ENCODE measurements at places on chromosomes 12 and 14. TPM values are rescaled to one million over a fixed set of nuclear protein-coding genes. Genes with fewer than 3 reads are reported as not detected.

DNA sequence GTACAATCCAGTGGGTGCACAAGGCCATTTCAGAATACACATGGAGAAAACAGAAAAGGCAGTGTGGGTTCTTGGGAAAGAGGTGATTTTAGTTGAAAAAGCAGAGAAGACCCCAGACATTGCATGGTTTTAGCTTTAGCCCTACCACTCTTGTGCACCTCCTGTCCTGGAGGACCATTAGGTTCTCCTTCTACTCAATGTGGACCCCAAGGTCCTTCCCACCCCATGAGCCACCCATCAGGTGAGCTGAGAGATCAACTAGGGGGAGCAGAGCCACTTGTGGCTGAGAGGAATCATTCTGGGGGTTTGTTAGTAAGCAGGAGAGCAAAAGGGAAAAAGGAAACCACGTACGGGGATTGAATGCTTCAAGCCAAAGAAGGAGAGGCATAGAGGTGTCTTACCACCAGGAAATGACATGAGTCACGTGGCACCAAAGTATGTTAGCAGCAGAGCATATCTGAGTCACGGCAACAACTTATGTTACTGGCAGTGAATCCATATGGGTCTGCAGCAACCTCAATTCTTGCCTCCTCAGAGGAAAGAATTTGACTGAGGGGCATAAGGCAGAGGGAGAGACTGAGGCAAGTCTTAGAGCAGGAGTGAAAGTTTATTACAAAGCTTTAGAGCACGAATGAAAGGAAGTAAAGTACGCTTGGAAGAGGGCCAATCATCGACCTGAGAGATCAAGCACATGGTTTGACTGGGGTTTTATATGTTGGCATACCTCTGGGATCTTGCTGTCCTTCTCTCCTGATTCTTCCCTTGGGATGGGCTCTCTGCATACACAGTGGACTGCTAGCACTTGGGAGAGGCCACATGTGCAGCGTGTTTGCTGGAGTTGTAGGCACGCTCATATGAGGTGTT lies 73.9 kb downstream of the HSD17B6 start:
- H3K27ac ChIP-seq, result no peak overlapping the region
- no peaks in the 10 kb centered on the region for H3K27me3 ChIP-seq
- H3K36me3 ChIP-seq, result no peaks in the 10 kb centered on the region
- no peak for DNase-seq
- no peak overlapping the region for H3K4me3 ChIP-seq

DNA sequence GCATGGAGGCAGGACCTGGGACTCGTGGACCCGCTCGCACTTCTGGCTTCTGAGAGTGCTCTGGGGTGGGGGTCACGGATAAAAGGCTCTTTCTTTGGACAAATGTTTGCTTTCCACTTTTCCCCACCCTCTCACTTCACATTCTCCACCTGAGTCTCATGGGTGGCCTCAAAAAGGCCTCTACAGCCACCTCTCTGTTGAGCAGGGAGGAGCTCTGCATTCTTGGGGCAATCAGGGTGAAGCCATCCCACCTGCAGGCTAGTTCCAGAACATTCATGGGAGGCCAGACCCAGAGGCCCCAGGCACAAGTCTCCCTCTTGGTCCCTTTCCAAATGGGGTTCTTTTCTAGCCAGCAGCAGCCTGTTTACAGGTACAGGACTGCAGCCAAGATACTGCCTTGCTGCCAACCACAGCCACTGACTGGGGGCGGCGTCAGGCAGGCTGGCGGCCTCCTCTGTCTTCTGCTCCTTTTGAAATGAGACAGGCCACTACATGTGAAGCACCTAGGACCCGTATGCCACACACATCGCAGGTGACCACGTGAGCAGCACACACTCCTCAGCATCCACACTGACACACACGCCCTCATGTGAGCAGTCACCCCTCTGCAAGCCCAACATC lies 18.2 kb upstream of the CEBPE start:
- no peaks in the 10 kb centered on the region for H3K27me3 ChIP-seq
- no peak for DNase-seq
- H3K4me3 ChIP-seq, result no peak overlapping the region
- peaks cover 9% of the 10 kb centered on the region for H3K4me1 ChIP-seq

- no peak overlapping the region for H3K27ac ChIP-seq
- no peak for DNase-seq
- H3K36me3 ChIP-seq, result no peaks in the 10 kb centered on the region
- H3K27me3 ChIP-seq, result no peaks in the 10 kb centered on the region
- H3K4me1 ChIP-seq, result no peaks in the 10 kb centered on the region
- no peak overlapping the region for H3K4me3 ChIP-seq
Observed at GRCh38 chr12:13602172-13602571, 379.2 kb downstream of the GRIN2B start.

- H3K27me3 ChIP-seq, result no peaks in the 10 kb centered on the region
- peaks cover 29% of the 10 kb centered on the region for H3K4me1 ChIP-seq
- H3K36me3 ChIP-seq, result peaks cover 34% of the 10 kb centered on the region
- peak overlapping the region; percentile 88 for H3K27ac ChIP-seq
Observed at GRCh38 chr14:74552623-74553022, 59.1 kb downstream of the ISCA2 start.

- no peak for DNase-seq
- no peak overlapping the region for H3K27ac ChIP-seq
- H3K4me1 ChIP-seq, result no peaks in the 10 kb centered on the region
- no peak overlapping the region for H3K4me3 ChIP-seq
- H3K27me3 ChIP-seq, result no peaks in the 10 kb centered on the region
Observed at GRCh38 chr12:61367281-61367785, 892.9 kb upstream of the USP15 start.

- H3K4me3 ChIP-seq, result no peak overlapping the region
- no peaks in the 10 kb centered on the region for H3K36me3 ChIP-seq
- H3K27me3 ChIP-seq, result no peaks in the 10 kb centered on the region
- no peak overlapping the region for H3K27ac ChIP-seq
- H3K4me1 ChIP-seq, result no peaks in the 10 kb centered on the region
Observed at GRCh38 chr14:28130610-28131284, 635.8 kb upstream of the FOXG1 start.

The CLEC1A gene
- 3.7 TPM for total RNA-seq

The CHGA gene
- not detected for total RNA-seq

DNA sequence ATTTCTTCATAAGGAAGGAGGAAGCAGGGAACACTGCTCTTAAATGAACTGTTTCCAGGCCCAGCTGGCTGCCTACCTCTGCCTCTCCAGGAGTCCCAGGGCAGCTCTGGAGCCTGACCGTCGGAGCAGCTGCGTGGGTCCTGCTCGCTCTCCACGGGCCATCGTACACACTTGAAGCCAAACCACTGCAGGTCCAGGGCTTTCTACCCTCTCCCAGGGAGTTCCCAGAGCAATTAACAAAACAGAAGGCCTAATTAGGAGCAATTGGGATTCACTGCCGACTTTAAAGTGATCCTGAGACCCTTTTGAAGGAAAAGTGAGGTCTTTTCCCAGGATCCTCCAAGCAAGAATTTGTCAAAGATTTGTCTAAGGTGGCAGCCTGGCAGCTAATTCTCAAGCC lies 76.9 kb downstream of the OTX2 start:
- H3K4me1 ChIP-seq, result no peaks in the 10 kb centered on the region
- H3K27me3 ChIP-seq, result no peaks in the 10 kb centered on the region
- H3K4me3 ChIP-seq, result no peak overlapping the region
- H3K36me3 ChIP-seq, result no peaks in the 10 kb centered on the region
- DNase-seq, result no peak
- no peak overlapping the region for H3K27ac ChIP-seq

- H3K36me3 ChIP-seq, result no peaks in the 10 kb centered on the region
- H3K27ac ChIP-seq, result no peak overlapping the region
- H3K4me1 ChIP-seq, result no peaks in the 10 kb centered on the region
- H3K27me3 ChIP-seq, result no peaks in the 10 kb centered on the region
- no peak for DNase-seq
Observed at GRCh38 chr14:34356264-34356654, 105.8 kb downstream of the SPTSSA start.

- DNase-seq, result no peak
- no peaks in the 10 kb centered on the region for H3K36me3 ChIP-seq
- H3K4me3 ChIP-seq, result no peak overlapping the region
- H3K27me3 ChIP-seq, result no peaks in the 10 kb centered on the region
Observed at GRCh38 chr12:65999564-66000280, 130.8 kb downstream of the LLPH start.

DNA sequence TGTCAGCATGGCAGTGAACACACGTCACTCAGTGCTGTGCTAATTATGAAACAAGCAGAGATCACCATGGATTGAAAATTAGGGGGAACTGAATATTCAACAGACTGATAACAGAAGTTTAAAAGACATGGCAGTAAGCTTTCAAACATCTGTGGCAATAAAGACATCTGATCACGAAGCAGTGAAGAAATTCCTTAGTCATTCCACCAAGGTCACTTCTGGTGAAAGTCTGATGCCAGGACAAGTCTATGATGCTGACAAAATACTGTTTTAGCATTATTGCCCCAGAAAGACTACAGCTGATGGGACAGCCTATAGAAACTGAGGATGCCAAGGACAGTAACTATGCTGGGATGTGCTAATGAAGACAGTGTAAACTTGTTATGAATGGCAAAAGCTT lies 126.9 kb upstream of the RBM19 start:
- H3K27ac ChIP-seq, result no peak overlapping the region
- H3K27me3 ChIP-seq, result no peaks in the 10 kb centered on the region
- no peak for DNase-seq
- H3K4me1 ChIP-seq, result no peaks in the 10 kb centered on the region
- no peak overlapping the region for H3K4me3 ChIP-seq
- no peaks in the 10 kb centered on the region for H3K36me3 ChIP-seq

- no peak for DNase-seq
- no peaks in the 10 kb centered on the region for H3K27me3 ChIP-seq
- H3K4me1 ChIP-seq, result no peaks in the 10 kb centered on the region
- no peak overlapping the region for H3K4me3 ChIP-seq
Observed at GRCh38 chr14:69539631-69540410, 34.9 kb downstream of the CCDC177 start.

The RIPK3 gene
- total RNA-seq, result 17.9 TPM

DNA sequence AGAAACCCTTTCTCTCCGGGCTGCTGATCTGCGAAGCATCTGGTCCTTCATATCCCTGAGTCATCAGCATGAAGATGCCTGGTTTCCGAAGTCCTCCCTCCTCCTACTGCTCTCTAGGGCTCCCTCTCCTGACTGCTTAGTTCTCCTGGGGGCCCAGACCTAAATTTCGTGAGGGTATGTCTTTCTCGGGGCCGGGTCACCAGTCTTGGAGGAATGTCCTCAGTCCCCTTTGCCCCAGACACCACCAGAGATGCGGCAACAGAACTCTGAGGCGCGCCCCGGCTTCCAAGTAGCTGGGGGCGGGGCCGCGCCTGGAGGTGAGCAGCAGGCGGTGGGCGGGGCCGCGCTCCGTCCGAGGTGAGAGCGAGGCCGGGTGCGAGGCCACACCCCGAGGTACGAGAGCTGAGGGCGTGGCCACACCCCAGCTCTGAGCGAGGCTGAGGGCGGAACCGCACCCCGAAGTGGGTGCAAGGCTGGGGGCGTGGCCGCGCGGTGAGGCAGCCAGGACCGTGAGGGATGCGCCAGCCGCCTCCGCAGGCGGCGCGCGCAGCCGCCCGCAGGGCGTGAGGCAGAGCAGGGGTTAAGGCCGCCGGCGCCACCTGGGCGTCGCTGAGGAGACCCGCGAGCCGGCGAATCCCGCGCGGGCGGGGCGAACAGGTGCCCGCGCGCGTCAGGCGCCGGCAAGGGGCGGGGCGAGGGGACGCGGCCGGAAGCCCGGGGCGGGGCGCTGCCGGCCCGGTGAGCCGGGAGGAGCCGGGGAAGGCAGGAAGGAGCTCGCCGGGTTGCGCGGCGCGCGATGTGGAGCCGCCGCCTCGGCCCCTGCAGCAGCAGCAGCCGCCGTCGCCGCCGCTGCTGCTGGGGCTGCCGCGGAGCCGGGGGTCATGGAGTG lies at the start of gene BICDL1:
TSS of gene BICDL1 (plus strand) at position 765 of the 889 bp plus-strand sequence. CDS start 633 bp downstream, outside the sequence.
- DNase-seq, result no peak
- H3K4me1 ChIP-seq, result peaks cover 13% of the 10 kb centered on the region
- peak within 1 kb of the TSS; percentile 67 for H3K4me3 ChIP-seq
- H3K27me3 ChIP-seq, result no peaks in the 10 kb centered on the region

GRCh38 chr14:57982804-57983634 lies 117.1 kb upstream of the SLC35F4 start:
- H3K4me1 ChIP-seq, result no peaks in the 10 kb centered on the region
- no peak for DNase-seq
- no peaks in the 10 kb centered on the region for H3K36me3 ChIP-seq
- H3K27me3 ChIP-seq, result no peaks in the 10 kb centered on the region

- H3K4me1 ChIP-seq, result no peaks in the 10 kb centered on the region
- no peak overlapping the region for H3K27ac ChIP-seq
- DNase-seq, result no peak
- H3K4me3 ChIP-seq, result no peak overlapping the region
- no peaks in the 10 kb centered on the region for H3K36me3 ChIP-seq
- no peaks in the 10 kb centered on the region for H3K27me3 ChIP-seq
Observed at GRCh38 chr12:3551976-3552725, 61.1 kb downstream of the PRMT8 start.

The CD27 gene
- 1.6 TPM for total RNA-seq

DNA sequence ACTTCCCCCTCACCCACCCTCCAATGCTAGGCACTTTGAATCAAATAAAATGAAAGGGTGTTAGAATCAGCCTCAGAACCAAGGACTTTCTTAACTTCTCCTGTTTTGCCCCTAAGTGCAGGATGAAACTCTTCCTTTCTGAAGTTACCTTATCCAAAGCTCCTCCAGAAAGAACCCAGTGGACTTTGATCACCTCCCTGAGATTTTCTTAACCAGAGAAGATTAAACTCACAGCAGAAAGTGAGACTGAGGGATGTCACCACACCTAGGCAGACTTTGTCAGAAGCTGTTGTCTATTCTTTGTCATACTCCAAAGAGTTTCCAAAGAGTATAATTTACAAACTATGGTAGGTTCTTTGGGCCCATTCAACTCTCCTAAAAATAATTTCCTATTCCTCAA lies 14.2 kb upstream of the RNASE3 start:
- no peaks in the 10 kb centered on the region for H3K36me3 ChIP-seq
- no peak overlapping the region for H3K27ac ChIP-seq
- DNase-seq, result no peak
- H3K4me3 ChIP-seq, result no peak overlapping the region
- H3K4me1 ChIP-seq, result no peaks in the 10 kb centered on the region

The DDN gene
- total RNA-seq, result not detected

DNA sequence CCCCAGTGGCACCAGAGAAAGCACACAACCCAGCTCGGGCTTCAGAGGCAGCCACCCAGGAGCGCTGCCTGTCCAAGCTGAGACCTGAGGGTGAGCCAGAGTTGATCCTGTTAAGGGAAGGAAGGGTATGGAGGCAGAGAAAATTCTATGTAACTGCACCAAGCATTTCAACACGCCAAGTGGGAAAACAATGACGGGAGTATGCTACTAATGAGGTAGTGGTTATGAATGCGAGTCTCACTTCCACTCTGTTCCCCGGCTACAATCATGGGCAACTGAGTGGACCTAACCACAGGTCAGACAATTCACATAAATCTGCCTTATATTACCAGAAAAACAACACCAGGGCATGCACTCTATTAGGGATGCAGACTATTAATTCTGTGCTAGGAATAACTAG lies 9.9 kb downstream of the ATG14 start:
- no peak overlapping the region for H3K27ac ChIP-seq
- peaks cover 49% of the 10 kb centered on the region for H3K4me1 ChIP-seq
- no peak for DNase-seq
- H3K36me3 ChIP-seq, result no peaks in the 10 kb centered on the region

GRCh38 chr14:44901696-44902095 lies 60.1 kb downstream of the KLHL28 start:
- no peak overlapping the region for H3K27ac ChIP-seq
- peaks cover 4% of the 10 kb centered on the region for H3K4me1 ChIP-seq
- H3K27me3 ChIP-seq, result no peaks in the 10 kb centered on the region
- no peak for DNase-seq
- H3K4me3 ChIP-seq, result no peak overlapping the region

GRCh38 chr14:73757876-73758391 lies 43.8 kb upstream of the PNMA1 start:
- DNase-seq, result no peak
- H3K27me3 ChIP-seq, result no peaks in the 10 kb centered on the region
- H3K4me3 ChIP-seq, result peak overlapping the region; percentile 88
- no peaks in the 10 kb centered on the region for H3K36me3 ChIP-seq
- H3K4me1 ChIP-seq, result peaks cover 86% of the 10 kb centered on the region
- peak overlapping the region; percentile 99 for H3K27ac ChIP-seq

The TTC9 gene
- total RNA-seq, result 2.0 TPM
